ENCODE measurements at places on chromosomes 2 and 18. TPM values are rescaled to one million over a fixed set of nuclear protein-coding genes. Genes with fewer than 3 reads are reported as not detected.

- no peak for DNase-seq
These were observed 173.4 kb upstream of the NDUFV2 start for GRCh38 chr18:8928847-8929780.

SNTG2 gene
- total RNA-seq: not detected

DNA sequence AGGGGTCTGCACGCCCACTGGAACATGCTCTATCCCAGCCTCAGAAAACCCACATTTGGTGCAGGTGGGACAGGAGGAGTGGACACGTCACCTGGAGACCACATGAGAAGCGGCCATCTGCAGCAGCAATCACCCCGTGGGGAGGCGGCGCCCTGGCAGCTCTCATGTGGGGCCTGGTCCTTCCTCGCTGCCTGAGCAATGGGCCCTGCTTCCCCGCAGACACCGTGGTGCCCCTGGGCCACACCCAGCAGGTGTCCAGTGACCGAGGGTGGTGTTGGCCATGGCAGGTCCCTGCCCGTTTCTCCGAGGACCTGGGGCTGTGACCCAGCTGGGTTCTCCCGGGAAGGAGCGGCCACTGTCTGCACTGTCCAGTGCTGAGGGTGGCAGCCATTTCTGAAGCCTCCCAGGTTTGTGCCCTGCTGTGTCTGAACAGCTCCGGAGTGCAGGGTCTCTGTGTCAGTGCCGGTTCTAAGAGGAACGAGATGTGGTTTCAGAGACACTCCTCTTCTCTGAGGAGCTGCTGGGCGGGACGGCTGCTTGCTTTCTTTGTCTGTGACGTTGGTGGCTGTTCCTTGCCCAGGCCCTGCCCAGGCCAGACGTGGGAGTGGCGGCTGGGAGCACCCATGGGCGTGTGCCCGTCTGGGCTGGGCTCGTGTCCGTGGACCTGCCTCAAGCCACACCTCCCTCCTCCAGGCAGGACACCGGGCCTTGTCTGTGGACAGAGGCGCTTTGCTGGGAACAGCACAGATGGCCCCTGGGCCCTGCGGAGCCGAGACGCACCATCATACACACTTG is 44.8 kb downstream of the NFATC1 start:
- no peak for DNase-seq

DNA sequence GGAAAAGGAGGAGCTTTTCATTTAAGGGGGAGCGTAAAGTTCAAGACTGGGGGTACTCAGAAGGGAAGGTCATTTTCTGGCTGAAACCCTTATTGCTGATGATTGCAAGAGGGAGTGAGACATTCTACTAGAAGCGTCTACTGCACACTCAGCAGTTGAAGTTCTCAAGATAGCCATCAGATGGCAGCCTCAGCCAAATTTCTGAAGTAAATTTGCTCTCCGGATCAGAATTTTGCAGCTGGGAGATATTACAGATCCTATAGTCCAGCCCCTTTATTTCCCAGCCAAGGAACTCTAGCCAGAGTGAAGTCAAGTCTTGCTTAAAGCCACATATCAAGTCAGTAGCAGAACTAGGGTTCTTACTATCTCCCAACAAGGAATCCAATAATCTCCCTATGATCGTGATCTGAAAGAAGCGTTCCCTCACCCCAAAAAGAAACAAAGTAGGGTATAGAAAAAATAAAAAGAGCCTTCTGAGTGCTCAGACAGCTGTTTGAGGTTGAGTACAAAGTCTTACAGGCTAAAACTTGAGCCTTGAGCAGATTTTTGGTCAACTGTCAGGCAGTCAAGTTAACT is 24.0 kb downstream of the RAX start:
- peak; percentile 70 for DNase-seq

- no peak for DNase-seq
These were observed 139.8 kb downstream of the RPIA start for GRCh38 chr2:88831071-88831791.
